D721Med (cell line): ENCODE measurements at places on chromosomes 11 and 22.

GRCh38 chr11:120977266-120978137, 46.4 kb upstream of the TBCEL start:
- no peak for DNase-seq

DNA sequence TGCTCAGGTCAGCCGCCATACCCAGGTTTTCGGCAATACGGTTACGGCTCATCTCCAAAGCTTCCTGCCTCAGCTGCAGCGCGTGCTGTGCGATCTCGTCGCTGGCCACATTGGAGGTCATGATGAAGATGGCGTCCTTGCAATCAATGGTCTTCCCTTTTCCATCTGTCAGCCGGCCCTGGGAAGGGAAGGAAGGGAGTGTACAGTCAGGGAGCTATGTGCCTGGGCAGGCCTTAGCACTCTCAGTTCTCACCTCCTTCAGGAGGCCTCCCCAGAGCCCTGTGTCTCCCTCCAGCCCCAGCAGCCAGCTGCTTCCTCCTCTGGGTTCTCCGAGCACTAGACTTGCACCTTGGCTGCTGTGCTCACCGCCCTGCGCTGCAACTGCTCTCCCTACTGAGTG, 51.5 kb upstream of the PHOX2A start:
- DNase-seq: no peak

DNA sequence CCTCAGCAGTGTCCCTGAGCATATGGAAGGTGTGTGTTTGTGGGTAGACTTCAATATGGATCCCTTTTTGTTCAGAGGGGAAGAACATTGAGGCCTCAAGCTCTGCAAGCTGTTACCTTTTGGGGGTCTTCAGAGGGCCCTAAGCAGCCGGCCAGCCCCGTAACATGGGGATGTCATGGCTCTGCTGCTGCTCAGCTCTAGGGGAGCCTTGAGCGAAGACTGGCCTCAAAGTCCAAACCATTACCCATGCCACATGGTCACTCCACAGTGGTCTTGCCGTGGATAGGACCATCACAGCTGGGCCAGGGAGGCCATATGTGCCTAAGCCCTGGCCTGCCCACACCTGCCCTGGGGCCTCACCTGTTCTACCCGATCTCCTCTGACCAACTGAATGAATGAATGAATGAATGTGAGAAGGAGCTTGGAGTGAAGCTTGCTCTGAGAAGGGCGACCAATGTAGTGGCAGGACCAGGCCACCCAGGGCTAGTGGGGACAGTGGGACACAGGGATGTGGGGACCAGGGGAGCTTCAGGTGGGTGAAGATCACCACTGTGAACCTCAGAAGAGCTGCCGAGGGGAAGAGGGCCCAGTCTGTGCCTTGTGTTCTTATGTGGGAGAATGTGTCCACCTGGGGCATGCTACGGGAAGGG, 754.6 kb downstream of the BRD1 start:
- DNase-seq: no peak

GRCh38 chr11:128171506-128171905, 415.9 kb downstream of the ETS1 start:
- no peak for DNase-seq

- DNase-seq: no peak
Observed at GRCh38 chr22:50608996-50609395, 8.4 kb downstream of the MAPK8IP2 start.

DNA sequence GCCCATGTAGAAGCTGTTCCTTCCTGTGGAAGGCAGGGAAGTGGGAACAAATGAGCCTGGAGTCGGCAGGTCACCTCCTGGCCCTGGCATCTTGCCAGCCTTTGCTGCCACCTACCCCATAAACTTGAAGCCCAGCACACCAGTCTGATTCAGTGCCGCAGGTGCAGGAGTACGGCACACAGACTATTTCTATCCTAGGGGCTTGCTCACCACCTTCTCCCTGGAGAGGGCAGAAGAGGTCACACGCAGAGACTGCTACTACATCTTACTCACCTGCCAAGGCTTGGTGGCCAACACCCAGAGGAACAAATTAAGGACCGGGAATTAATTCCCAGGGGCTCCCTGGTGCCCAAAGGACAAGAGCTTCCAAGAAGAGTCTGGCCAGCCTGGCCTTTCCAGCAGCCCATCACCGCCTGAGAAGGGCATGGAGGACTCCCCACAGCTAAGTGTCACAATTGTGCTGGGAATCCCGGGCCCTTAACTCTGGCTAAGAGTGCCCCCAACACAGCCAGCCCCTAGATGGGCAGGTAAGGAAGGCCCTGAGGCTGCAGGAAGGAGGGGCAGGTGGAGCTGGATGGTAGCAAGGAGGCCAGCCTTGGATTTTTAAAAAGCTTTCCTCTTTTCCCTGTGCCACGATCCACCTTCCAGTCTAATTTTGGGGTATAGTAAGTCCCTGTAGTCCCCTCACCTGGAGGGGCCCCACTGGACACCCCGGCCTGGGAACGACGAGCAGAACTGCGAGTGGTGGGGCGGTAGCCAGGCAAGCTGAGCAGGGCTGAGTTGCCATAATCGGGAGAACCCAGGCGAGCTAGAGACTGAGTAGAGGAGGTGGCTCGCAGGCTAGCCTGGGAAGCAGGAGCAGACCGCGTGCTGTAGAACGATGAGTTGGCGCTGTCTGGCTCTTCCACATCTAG, 6.9 kb downstream of the IL18BP start:
- no peak for DNase-seq

DNA sequence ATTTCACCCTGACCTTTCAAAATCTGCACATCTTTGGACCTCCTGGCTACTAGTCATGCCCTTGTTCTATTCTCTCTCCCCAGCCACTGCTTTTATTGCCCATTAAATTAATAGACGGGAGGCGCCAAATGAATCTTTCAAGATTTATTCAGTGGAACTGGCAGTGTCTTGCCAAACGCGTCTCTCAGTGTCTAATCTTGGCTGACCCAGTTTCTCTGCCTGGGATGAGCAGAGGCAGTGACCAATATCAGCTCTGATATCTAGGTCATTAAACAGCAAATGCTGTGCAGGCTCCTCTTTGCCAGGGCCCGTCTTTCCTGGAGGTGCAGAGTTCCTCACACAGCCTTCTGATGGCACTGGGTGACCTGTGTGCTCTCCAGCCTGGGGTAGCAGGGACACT, 74.0 kb downstream of the TRAF6 start:
- DNase-seq: no peak

GRCh38 chr11:119941636-119942411, 196.1 kb downstream of the TRIM29 start:
- DNase-seq: no peak

- no peak for DNase-seq
Observed at GRCh38 chr22:38748487-38749136, 7.2 kb downstream of the SUN2 start.

DNA sequence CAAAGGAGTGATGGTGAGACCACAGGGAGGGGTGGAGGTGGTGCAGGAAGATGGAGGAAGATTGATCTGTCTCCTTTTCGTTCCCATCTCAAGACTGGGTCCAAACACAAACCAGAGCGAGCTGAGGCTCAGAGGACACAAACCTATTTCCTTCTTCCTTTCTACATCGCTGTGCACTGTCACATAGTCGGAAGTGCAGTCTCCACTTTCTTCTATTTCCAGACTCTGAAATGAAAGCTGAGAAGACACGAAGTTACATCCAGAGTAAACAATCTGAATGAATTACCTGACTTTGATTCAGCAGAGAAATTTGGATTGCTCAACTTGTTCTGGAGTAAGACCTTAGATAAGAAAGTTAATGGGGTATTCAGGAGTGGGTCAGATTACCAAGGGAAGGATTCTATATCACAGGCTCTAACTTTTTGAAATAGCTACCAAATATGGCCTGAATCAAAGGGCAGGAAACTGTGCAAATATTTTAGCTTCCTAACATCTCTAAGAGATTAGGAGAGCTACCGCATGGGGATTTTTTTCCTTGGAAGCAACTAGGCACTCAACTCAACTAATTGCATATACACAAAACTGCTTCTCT, 14.4 kb downstream of the OVCH2 start:
- DNase-seq: no peak

GRCh38 chr11:133906241-133906640, 50.5 kb downstream of the IGSF9B start:
- no peak for DNase-seq

DNA sequence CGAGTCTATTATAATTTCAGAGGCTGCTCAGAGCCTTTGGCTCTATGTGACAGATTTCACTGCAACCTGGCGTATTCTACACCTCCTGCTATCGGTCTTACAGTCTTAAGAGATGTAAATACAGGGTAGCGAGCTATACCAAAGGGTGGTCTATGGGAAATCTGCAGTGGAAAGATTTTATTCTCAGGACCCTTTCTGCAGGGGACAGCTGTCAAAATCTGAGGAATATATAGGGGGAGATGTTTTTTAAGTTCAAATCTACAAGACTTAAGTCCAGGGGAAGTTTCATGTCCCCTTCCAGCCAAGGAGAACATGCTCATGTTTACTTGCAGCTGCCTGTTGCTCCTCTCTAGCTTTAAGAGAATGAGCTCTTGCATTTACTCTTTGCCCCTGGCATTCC, 62.7 kb downstream of the MICAL2 start:
- no peak for DNase-seq

- DNase-seq: no peak
Observed at GRCh38 chr11:124600621-124601320, 10.5 kb upstream of the PANX3 start.

- no peak for DNase-seq
Observed at GRCh38 chr11:57322256-57323166, 2.2 kb downstream of the TNKS1BP1 start.

DNA sequence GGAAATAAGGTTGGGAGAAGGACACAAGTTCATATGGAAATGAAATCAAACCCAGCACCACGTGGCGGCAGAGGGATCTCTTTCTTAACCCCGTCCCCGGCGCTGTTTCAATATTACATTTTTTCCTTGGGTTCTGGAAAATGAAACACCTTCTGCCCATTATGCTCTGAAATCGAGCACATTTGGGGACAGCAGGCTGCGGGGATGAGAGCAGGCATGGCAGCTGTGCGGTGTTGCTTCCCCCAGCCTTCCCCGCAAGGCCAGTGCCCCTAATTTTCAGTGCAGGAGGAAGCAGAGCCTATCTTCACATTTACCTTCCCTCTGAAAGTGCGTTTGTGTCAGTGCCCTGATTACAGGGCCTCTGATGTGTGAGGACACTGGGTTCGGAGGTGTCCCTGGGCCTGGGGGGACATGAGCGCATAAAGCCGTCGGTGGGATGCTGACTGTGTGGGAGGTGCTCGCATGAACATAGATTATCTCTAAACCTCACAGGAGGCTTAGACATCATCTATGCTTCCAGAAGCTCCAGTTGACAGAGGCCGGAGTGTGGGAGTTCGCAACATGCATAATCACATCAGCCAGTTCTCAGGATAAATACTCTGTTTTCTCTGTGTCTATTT, 921.3 kb downstream of the BRD1 start:
- DNase-seq: no peak

GRCh38 chr11:88103337-88104206, 71.7 kb downstream of the RAB38 start:
- no peak for DNase-seq

DNA sequence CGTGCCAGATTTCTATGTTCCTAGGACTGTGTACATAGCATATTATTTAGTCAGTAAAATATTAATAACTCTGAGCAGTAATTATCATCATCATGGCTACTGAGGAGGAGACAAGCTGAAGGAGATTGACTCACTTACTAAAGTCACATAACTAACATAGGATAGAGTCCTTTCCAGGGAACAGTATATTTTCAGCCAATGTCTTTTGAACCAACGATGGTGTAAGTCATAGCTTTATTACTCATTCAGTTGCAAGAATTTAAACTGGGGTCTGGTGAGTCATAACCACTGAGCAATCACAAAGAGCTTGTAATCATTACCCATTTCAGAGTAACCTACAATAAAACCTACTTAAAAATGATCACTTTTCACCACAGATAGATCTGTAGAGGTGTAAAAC, 1564.8 kb upstream of the TENM4 start:
- no peak for DNase-seq

DNA sequence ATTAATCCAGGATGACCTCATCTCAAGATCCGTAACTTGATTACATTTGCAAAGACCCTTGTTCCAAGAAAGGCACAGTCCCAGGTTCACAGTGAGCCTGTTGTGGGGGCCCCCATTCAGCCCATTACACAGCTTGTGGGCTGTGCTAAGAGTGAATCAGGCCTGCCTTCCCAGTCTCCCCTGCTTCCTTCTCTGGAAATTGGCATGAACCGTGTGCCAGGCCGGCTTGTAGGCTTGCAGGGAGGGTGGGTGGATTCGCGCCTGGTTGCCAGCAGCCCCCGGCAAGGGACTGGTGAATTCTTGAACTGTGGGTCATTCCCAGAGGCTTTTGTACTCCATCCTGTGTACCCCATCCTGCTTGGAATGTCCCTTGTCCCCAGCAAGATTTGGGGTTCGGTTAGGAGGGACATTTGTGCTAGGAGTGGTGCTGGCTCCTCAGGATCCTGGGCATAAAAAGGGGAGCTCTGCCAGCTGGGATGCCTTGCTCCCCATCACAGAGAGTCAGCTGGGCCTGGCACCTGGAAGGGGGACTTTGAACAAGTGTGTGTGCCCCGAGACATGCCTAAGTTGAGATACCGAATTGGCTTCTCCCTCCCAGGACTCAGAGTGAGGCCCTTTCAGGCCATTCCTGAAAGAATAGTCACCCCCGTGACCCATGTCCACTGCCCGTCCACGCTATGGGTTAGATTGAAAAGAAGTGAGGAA, 818.2 kb downstream of the BRD1 start:
- DNase-seq: no peak

- no peak for DNase-seq
Observed at GRCh38 chr11:76891285-76891684, 30.6 kb downstream of the ACER3 start.

- DNase-seq: no peak
Observed at GRCh38 chr22:39712081-39712480, 141.5 kb downstream of the CACNA1I start.

- no peak for DNase-seq
Observed at GRCh38 chr22:41598891-41599635, 9.4 kb upstream of the PMM1 start.
